SW480 (cell line): ENCODE measurements at places on chromosomes 6 and 20.

- no peak for DNase-seq
Measured at GRCh38 chr6:41647061-41647511, 8.8 kb downstream of the MDFI start.

- no peak for DNase-seq
Measured at GRCh38 chr6:40413239-40413638, 173.9 kb downstream of the LRFN2 start.

- no peak for DNase-seq
Measured at GRCh38 chr6:30272032-30272431, 54.7 kb upstream of the TRIM39 start.

- DNase-seq = no peak
Measured at GRCh38 chr6:81933089-81933488, 180.6 kb upstream of the TENT5A start.

- DNase-seq = no peak
Measured at GRCh38 chr6:56961151-56961550, 6.2 kb downstream of the BEND6 start.

GRCh38 chr6:170461556-170462365 is 91.3 kb downstream of the PSMB1 start:
- no peak for DNase-seq

- peak; percentile 25 for DNase-seq
Measured at GRCh38 chr6:70669133-70669532, 1.4 kb downstream of the SMAP1 start.

- no peak for DNase-seq
Measured at GRCh38 chr6:49406250-49406970, 56.6 kb downstream of the MMUT start.

GRCh38 chr6:140490081-140490480 is 1115.6 kb upstream of the CITED2 start:
- DNase-seq = no peak

DNA sequence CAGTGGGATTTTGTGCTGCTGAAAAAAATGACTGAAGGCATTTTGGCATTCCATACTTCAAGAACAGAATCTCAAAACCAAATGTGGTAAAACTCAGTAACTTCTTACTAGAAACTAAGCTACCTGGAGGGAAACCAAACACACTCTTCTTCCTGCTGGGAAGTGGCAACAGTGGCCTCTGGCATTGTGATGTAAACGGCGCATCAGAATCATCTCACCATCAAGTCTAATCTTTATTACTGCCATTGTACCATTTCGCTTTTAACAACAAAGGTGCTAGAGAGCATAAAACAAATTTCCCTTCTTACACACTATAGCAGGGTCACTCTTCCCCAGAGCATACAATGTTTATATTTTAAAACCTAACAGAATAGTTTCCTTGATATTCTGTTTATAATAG is 101.6 kb upstream of the CEP162 start:
- no peak for DNase-seq

GRCh38 chr6:54595844-54596243 is 250.7 kb upstream of the FAM83B start:
- DNase-seq = no peak

DNA sequence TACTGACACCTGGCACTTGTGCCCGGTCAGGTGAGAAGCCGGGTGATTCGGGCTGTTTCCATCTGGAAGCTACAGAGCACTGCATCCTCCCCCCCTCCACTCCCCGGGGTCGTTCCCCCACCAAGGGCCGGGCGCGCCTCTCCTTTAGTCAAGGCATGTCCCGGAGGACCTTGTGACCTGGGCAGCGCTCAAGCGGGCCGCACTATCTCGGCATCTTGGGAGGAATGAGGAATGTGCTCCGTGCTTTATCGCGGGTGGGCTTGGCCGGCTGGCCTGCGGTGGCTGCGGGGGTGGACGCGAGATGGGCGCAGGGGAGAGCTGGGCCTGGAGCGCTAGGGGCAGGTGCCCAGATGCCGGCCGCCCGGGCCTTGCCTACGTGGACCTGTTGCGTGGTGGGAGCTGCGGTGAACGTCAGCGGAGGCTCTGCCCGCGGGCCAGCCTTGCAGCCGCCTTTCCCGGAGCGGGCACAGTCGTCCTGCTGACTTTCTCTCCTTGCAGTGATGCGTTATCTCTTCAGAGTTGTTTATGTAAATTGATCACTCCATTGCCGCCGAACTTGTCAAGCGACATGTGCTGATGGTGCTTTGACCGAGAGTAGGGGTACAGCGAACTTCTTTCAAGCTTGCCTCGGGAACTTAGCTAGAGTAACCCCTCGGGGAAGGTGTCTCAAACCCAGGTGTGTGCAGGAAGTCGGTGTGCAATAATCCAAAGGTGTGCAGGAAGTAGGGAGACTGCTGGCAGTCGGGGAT is 1.1 kb downstream of the LRRC1 start:
- DNase-seq = peak; percentile 43

DNA sequence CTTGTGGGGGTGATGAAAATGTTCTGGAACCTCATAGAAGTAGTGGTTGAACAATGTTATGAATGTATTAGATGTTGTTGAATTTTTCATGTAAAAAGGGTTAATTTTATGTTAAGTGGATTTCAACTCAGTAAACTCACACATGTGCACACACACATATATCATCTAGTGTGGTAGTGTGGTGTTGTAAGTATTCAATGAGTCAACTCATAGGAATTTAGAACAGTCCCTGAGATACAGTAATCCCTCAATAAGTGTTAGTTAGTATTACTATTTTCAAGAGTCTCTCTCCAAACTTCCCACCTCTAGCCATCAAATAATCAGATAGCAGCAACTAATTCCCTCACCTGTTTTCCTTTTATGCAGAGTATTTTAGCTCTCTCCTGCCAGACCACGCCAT is 563.1 kb upstream of the JARID2 start:
- DNase-seq = peak; percentile 38

GRCh38 chr6:157861814-157862213 is 38.8 kb downstream of the SNX9 start:
- DNase-seq = peak; percentile 52

DNA sequence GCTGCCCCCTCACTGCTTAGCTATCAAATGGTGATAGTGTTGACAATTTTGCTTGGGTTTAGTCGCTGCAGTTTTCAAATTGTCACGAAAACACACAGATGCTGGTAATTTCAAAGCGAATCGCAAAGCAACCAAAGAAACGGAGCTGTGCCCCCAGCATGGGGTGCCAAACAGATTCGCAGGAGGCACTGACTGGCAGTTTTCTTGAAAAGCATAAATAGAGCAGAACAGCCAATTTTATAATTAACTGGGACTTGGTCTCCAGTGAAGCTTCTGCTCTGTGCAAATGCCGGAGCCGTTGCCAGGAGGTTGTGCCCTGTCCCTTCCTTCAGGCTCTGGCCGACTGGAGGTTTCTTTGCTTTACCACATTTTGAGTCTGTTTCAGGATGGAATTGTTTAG is 18.8 kb downstream of the ARHGAP40 start:
- DNase-seq = no peak

DNA sequence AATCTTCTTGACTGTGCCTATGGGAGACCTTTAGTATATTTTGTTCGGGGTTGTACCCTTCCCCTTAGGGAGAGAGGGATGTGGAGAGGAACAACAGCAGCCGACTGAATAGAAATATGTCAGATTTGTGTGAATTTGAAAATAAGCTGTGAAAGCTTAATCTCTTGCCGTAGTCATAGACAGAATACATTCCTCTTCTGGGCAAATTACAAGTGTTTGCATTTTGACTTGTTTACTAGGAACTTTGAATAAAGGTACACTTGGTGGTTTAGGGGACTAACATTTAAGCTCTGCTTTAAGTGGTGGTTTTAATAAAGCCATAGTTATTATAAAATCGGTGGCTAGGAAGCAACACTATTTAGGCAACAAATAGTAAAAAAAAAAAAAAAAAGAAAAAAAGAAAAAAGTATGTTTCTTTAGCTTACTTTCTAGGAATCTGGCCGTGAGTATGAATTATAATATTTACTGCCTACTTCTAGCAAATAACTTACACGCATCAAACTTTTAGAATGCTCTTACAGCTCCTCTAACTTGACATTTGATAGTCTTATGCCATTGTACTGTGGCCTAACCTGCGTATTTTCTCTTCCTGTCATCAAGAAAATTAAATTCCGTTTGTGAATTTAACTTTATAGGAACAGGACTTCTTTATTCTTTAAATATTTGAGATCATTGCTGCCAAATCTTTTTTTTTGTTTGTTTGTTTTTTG is 65.1 kb downstream of the ZBTB2 start:
- DNase-seq = no peak

DNA sequence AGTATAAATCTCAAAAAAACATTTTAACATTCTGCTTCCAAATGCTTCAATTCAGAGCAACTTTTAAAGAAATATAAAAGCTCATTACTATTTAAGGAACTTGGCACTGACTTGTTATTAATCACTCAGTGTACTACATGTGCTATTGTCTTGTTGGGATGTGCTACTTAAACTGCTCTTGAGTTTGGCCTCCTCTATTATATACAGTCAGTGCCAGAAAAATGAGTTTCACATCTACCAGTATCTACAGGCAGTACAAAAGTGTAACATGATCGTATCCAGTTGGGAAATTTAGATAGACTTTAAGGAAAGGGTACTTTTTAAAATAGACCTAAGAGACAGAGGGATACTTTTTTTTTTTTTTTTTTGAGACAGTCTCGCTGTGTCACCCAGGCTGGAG is 627.3 kb upstream of the SLC35B3 start:
- no peak for DNase-seq

DNA sequence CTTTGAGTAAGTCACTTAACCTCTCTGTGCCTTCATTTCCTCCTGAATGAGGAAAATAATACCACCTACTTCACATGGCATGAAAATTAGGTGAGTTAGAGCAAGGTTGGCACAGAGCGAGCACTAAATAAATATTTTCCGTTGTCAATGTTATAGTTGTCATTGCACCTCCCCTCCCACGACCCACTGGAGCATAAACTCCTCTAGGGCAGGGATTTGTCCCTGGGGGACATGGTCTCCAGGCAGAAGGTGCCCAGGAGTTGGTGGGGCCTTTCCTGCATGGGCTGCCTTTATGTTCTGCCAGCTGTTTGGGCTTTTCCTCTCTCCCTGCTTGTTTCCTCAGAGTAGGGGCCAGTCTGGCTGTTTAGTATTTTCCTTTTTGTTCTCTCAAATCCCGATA is 1.3 kb upstream of the ANGPT4 start:
- no peak for DNase-seq

DNA sequence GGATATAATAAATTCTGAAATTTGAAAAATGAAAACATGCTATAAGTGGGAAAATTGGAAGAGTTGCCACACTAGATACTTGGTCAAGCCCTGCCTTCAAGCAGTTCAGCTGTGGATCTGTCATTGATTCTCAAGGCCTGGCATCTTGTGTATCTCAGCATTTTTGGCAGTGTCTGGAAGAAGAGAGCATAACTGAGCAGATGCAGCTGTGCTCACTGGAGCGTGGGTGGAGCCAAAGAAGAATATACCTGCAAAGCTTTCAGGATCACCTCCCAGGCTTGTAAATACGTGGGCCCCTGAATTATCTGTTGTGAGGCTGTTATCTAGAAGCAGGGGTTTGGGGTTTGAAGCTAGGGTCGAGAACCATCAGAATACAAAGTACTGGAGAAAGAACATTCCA is 31.3 kb upstream of the CHD6 start:
- DNase-seq = no peak

- no peak for DNase-seq
Measured at GRCh38 chr6:125812394-125813292, 21.9 kb downstream of the NCOA7 start.

DNA sequence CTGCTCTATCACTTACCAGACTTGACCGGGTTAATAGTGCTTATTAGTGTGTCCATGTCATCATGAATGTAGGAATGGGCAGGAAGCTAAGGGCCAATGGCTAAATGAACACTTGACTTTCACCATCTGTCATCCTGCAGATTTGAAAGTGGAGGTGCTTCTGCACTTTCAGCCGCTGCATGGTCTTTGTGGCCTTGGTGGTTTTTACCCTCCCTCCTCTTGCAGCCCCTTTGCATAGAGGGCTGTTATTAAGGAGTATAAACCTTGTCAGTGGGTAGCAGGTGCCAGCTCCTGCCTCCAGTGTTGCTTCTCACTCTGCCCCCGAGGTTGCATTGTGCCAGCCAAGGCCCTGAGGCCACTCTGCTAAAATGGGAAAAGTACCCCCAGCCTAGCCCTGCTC is 122.2 kb upstream of the TNFAIP3 start:
- DNase-seq = no peak

DNA sequence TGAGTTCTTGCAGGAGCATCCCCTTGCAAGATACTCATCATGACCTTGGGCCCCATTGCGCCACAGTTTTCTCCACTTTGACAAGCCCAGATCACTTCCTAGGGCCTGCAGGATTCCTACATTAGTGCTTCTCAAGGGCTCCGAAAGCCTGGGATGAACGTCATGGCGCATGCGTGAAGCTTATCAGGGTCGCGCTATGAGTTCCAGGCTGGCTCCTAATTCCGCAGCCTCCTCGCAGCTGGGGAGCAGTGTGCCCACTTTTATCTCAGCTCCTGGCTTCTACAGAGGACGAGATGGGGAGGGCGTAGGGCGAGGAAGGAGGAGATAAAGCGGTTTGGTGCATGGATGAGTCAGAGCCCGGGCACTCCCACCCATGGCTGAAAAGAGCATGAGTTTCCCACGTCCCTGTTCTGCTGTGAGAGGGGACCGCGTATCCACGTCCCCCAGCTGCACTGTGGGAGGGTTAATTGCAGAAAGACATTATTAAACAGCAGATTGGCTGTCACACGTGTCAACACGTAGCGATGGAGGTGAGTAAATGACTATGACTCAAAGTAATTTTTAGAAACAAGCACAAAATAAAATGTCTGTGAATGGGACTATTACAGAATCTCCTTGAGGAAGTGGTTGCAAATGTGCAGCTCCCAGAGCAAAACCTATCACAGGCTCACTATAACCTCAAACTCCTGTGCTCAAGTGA is 72.9 kb upstream of the DSP start:
- peak; percentile 80 for DNase-seq

DNA sequence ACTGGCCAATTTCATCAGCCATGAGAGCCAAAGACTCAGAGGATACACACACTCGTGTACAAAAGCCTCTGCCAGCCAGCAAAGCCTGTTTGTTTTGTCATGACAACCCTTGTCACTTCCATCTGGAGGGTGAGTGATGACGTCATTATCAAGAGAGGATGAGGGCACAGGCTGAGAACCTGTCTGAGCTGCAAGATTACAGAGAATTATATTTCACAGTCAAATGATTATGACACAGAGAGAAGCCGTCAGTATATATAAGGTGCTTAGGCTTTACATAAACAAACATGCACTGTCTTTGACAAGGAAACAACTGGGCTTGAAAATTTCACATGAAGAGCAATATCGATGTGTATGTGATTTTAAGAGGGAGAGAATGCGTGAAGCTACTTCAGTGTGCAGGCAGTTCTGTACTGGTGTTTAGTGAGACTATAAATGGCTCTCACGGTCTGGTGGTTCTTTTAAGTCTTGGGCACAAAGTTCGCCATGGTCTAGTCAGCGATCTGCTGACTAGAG is 36.5 kb upstream of the BCLAF1 start:
- DNase-seq = no peak

DNA sequence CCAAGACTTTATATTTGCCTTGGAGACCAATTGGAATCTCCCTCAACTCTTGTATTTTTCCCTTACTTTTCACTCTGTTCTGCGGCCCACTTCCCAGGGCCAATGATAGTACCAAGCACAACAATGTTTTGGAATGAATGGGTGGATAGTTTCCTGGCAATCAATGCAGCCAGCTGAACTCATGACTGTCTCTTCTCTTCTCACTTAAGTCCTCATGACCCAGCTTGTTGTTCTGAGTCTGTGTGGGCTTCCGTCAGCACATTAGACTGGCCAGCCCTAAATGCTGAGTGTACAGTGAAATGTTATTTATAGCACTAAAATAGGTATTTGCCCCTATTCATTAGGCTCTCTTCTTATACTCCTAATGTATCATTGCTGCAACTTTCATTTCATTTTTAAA is 5.6 kb upstream of the MBOAT1 start:
- no peak for DNase-seq
